ENCODE measurements at places on chromosomes 7 and 10. TPM values are rescaled to one million over a fixed set of nuclear protein-coding genes. Genes with fewer than 3 reads are reported as not detected.

DNA sequence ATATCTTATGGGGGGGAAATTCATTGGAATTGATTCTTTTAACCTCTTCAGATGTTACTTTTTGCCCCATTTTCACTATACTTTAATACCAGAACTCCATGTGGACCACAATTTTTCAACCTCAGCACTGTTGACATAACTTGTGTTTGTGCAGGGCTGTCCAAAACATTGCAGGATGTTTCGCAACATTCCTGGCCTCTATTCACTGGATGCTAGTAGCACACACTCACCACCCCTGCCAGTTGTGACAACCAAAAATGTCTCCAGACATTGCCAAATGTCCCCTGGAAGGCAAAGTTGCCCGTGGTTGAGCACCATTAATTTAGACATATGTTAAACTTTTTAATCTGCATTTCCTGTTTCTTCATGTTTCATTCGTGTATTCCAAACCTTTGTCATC is 234.7 kb downstream of the GFRA1 start:
- DNase-seq: peak; percentile 78

DNA sequence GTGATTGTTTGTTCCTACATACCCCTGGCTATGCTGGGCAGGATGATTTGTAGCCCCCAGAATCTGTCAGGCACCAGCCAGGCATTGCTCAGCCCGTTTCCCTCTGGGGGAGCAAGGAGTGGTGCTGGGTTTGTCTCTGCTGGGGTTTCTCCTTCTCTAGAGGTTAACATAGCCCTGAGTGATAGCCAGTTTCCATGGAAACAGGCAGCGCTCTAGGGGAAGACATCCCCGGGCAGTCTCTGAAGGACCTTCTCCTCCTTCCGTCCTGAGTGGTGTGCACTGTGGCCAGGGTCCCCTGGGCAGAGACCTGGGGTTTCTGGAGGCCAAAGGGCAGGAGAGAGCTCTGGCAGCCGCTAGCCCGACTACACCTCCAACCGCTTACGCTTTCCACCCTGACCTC is 50.6 kb upstream of the LRRC4 start:
- no peak for DNase-seq

PMS2 gene
- 10.8 TPM for total RNA-seq

NODAL gene
- not detected for total RNA-seq

CUZD1 gene
- 1.5 TPM for total RNA-seq

DNA sequence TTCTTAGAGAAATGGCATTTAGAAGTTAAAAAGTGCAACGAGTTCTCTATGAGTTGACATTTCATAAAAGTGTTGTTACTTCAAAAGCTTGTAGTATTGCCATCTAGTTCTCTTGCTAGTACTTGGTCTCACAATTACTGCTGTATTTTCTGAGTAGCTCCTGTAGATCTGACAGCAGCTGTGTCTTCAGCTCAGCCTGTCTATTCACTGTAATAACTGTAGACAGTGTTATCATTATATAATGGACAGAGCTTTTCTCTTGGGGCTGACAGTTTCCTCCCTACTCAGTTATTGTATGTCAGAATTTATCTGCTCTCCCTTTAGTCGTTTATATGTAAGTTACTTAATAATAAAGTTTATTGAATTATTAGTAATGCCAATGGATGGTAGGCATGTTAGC is 388.7 kb upstream of the VSTM2A start:
- DNase-seq: no peak

OR2A42 gene
- total RNA-seq: not detected

- peak; percentile 58 for DNase-seq
These were observed 3.8 kb upstream of the SKIDA1 start for GRCh38 chr10:21529032-21529910.

DNA sequence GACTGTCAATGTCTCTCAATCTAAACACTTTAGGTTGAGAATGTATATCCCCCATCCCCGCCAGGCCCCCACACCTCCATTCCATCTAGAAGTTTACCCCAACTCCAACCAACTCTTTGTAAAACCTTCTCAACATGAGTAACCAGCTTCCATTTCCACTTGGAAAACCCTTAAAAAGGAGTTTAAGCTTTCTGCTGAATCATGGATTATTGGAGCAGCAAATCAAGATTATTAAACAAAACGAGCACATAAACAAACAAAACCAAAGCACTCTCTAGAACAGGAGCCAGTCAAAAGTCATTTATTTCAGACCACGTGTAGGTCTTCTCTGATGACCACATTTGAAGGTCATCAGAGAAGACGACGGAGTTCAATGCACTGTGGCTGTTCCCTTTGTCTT is 213.5 kb downstream of the FANK1 start:
- peak; percentile 40 for DNase-seq

GRCh38 chr7:157027568-157028198 is 17.2 kb upstream of the MNX1 start:
- no peak for DNase-seq

DNA sequence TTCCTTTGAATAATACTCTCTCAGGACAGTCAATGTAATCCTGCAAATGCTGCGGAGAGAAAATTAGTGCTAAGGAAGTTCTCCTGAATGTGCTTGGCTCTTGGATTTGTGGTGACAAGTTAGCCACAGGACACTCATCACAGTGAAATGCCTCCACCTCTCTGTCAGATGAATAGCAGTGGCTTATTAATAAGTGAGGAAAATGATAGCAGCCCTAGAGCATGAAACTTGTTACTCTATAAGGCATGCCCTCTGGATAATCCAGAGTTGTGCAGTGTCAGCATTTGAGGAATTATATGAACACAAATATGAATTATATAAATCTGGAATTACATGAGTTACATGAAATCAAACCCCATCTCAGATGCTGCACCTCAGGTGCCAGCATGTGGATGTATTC is 23.5 kb upstream of the TBX20 start:
- DNase-seq: no peak

KCTD7 gene
- 10.2 TPM for total RNA-seq

- DNase-seq: no peak
These were observed 335.0 kb upstream of the GLI3 start for GRCh38 chr7:42572056-42572455.

DNA sequence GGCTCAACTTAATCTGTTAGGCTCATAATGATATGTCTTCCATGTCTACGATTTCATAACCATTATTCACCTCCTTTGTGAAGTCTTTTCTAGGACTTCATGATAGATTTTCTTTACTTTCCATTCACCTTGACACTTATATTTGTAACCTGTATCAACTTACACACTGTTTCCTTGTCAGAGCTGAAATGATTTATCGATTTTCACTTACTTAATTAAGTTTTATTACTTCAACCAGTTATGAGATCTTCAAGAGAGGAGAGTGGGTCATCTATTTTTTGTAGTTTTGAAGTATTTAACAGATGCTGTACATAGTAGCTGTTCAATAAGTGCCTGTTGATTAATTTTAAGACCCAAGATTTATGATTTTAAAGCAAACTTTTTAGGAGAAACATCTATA is 37.4 kb downstream of the VTI1A start:
- no peak for DNase-seq

C10orf67 gene
- 2.3 TPM for total RNA-seq

GRCh38 chr7:129754406-129754805 is 142.9 kb downstream of the NRF1 start:
- DNase-seq: no peak

- no peak for DNase-seq
These were observed 260.2 kb downstream of the AUTS2 start for GRCh38 chr7:69858471-69858870.

TDRD1 gene
- 0.37 TPM for total RNA-seq

DNA sequence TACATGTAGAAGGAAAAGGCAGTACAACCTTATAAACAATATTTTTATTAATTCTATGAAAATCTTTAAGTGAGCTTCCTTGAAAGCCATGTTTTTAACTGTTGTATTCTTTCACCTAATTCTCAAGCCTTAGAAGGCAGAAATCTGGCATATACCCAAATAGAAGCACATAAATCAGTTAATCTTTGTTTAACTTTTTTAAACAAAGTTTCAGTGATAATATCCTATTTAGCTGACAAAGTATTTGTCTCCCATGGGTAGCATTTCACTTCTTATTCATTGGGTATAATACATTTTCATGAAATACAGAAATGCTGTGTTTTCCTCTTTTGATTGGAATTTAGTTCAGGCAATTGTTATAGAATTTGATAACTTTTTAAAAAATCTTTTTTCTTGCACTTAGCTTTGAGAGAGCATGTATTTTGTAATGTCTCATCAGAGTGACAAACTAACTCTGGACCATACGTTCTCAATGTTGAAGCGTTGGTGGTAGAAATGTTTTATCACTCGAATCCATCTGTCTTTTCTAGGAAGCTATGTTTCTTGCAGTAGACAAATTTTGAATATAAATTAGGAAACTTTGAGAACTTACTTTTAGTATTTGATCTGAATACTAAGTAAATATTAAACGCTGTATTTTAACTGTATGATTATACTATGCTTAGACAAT is 78.1 kb downstream of the CREM start:
- DNase-seq: peak; percentile 86

UNC5B gene
- total RNA-seq: 9.5 TPM

DNA sequence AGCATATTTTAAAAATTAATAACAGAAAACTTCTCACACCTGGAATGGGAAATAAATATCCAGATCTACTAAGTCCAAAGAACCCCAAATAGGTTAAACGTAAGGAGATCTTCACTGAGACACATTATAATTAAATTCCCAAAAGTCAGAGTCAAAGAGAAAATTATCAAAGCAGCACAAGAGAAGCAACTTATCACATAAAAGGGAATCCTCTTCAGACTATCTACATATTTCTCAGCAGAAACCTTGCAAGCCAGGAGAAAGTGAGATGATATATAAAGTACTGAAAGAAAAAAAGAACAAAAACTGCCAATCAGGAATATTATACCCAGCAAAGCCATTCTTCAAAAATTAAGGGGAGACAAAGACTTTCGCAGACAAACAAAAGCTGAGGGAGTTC is 756.4 kb downstream of the SUGCT start:
- no peak for DNase-seq

CLCN1 gene
- not detected for total RNA-seq

DNA sequence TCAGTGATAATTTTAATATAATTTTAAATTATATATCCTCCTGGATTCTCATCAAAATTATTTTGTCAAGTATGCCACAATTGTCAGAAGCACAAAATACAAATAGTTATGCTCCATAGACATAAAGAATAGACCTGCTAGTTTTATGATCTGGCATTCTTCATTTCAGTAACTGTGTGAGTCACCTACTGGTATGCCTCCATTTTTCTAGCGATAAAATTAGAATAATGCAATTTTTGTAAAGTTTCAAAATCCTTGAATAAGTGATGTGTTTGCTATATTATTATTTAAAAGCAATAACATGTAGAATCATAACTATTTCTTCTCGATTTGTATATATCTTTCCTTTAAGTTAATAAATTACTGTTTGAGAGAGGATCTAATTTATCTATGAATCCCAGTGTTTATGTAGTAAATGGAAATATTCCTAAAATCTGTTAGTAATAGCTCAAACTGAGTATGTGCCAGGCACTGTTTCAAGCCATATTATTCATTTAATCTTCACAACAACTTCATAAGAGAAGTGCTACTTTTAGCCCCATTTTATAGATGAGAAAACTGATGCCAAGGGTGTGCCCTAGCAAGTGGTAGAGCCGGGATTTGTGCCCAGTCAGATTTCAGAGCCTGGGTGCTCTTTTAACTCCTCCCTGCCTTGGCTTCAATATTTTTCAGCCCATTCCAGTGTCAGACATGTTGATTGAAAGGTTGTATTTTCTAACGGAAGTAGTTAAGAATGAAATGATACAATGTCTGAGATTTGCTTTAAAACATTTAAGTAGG is 38.4 kb downstream of the NET1 start:
- no peak for DNase-seq

CASD1 gene
- total RNA-seq: 31.5 TPM

- no peak for DNase-seq
These were observed 210.0 kb upstream of the PPP2R2D start for GRCh38 chr10:131690805-131691239.

GRCh38 chr7:106182904-106183303 is 70.8 kb upstream of the SYPL1 start:
- no peak for DNase-seq

- DNase-seq: peak; percentile 59
These were observed 421.4 kb downstream of the SDK1 start for GRCh38 chr7:3722396-3722922.

All from lung (tissue), 17 donors.